ENCODE measurements at places on chromosomes 16 and 17.

- DNase-seq: no peak
Measured at GRCh38 chr16:22292320-22292719, 4.9 kb upstream of the POLR3E start.

GRCh38 chr17:47315451-47316266 lies 8.1 kb upstream of the EFCAB13 start:
- no peak for DNase-seq

DNA sequence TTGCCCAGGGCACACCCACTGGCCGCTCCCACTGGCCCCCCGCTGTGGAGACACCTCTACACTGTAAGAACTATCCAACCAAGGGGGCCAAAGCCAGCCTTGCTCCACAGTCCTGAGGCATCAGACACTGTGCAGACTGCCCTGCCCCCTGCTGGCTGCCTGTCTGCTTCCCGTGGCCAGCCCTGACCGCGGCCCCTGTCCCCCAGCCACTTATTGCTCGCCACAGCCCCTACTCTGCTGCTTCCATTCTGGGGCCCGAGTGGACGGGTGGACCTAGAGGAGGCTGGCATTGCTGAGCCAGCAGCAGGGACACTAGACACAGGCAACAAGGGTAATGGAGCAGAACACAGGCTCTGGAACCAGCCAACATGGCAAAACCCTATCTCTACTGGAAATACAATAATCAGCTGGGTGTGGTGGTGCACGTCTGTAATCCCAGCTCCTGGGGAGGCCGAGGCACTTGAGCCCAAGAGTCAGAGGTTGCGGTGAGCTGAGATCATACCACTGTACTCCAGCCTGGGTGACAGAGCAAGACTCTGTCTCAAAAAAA lies 19.7 kb upstream of the LRRC37A3 start:
- no peak for DNase-seq

GRCh38 chr17:725746-726145 lies 6.7 kb upstream of the TLCD3A start:
- DNase-seq: no peak

- no peak for DNase-seq
Measured at GRCh38 chr16:85844786-85845185, 45.3 kb downstream of the COX4I1 start.

DNA sequence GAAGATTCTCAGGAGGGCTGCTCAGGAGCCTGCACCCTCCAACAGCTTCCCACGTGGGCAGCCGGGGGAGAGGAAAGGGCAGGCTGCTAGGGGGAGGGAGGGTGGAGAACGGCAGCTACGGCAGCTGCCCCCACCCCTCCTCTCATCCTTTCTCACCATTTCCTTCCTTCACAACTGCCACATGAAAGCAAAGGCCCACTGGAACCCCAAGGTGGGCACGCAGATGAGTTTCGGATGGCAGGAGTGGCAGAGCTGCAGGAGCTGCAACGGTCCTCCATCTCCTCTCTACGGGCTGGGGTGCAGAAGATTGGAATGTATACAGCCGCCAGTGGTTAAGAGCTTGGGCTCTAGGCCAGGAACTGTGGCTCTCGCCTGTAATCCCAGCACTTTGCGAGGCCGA lies 77.7 kb downstream of the GAS7 start:
- DNase-seq: no peak
